ENCODE measurements at places on chromosomes 11 and 22.
A peak's percentile ranks its signal among the peaks of the same experiment; 100 is the strongest.

DNA sequence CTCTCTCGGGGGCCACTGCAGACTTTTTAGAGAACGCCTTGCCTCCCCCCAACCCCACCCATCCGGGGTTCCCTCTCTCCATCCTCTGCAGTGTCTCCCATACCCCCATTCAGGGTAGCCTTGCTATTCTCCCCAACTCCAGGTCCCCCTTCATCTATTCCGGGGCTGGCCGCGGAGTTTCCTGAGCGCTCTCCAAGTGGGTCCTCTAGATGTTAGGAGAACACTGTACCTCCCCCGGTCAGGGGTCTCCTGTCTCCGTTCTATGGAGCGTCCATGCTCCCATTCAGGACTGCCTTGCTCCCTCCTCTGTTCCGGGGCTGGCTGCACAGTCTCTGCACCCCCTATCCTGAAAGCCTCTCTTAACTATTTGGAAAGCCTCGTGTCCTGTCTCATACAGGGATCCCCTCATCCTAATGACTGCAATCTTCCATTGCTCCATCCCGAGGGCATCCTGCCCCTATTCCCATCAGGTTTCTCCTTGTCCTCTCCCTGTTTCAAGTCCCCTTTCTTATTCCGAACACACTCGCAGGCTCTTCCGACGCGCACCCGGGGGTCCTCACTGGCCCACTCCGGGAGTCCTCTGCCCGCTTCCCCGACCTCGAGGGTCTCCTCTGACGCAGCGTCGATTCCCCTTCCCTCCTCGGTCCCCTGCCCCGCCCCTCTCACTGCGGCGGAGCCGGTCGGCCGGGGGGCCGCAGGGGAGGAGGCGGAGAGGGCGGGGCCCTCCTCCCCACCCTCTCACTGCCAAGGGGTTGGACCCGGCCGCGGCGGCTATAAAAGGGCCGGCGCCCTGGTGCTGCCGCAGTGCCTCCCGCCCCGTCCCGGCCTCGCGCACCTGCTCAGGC, at the start of gene NEFH:
TSS of gene NEFH (plus strand) at position 802 of the 845 bp plus-strand sequence. CDS start 45 bp downstream, outside the sequence.
- DNase-seq = peak; percentile 67

- DNase-seq = no peak
Measured at GRCh38 chr11:24738972-24739371, 242.1 kb downstream of the LUZP2 start.

DNA sequence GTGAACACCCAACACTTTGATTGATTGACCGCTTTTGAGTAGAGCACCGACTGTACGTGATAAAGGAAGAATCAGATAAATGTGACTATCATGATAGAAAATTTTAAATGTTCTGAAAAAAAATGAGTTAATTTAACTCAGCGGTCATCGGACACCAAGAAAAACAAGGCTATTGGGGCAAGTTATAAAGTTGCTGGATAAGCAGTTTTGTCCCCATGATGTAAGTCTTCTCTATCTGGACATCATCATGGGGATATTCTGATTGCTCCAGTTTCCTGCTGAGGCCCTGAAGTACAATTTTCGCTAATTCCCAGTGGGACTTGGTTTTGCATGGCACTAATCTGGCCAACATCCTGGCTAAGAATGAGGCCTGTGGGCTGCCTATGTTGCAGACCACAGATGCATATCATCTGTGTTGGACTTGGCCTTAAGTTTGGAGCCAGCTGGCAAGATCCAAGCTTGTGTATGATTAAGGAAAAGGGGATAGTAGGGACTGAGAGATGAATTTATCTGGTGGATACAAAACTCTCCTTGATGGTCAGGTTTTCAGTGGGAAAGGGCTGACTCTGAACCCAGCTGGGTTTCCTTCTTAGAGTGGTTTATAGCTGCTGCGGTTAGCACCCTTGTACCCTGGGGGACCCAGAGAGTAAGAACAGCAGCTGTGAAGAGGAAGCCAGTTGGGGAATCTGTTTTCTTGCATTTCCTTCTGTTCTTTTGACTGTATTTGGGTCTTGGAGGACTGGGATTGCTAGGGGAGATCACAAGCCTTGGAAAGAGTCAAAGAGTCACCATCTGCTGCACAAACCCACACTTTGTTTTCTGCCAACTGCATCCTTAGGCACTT, 118.3 kb downstream of the SEZ6L start:
- DNase-seq = no peak

DNA sequence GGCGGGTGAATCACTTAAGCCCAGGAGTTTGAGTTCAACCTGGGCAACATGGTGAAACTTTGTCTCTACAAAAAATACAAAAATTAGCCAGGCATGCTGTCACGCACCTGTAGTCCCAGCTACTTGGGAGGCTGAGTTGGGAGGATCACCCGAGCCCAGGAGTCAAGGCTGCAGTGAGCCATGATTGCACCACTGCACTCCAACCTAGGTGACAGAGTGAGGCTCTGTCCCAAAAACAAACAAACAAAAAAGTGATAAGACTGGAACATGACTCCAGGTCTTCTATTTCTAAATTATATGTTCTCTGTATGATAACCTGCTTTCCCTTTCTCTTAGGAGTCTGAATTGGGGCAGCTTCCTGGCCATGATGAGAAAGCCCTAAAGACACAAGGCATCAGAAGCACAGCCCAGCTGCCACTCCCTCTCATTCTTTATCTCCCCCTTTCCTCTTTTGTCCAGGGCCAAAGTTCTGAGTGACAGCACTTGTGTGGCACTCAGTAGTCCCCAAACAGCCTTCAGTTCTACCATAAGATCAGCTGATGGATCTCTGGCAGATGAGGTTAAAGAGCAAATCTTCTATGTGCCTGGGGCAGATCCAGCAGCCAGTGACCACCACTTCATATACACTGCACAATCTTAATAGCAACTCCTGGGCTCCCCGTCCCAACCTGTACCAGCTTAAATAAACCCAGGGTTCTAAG, 136.0 kb downstream of the C11orf58 start:
- no peak for DNase-seq

DNA sequence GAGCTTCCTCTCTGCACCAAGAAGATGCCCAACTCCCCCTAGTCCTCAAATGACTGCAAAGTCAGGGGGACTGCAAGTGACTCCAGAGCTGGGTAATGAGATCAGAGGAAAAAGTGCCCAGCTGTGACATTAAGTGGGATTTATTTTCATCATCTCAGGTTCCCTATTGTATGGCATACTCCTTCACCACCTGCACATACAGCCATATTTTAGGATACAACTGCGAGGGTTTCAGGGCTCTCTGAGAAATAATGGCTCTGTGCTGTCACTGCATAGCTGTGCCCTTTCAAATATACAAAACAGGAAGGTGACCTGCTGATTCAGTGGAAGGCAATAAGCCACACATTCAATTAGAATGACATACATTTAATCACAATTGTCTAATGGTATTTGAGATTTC, 45.6 kb upstream of the PLET1 start:
- no peak for DNase-seq

Data from glutamatergic neuron (in vitro differentiated cells).